ENCODE measurements at places on chromosomes 12 and 14.

DNA sequence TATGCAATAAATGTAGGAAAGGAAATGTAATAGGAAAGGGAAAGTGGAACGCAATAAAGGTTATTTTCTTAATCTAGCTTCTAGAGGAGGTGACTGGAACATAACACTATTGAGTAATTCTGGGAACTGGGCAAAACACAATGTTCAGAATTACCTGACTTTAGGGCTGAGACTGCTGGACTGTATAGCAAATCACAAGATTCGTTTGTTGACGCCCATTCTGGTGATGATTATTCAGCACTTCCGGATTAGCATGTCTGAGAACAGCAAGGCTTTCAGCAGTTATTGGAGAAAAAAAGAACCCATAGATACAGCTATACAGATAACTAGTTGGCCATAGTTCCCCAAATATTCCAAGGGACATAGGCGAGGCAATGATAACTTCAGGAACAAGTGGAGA lies 2.3 kb upstream of the KLRD1 start:
- no peak for DNase-seq

- peak; percentile 59 for DNase-seq
Measured at GRCh38 chr12:85920324-85920947, 46.3 kb downstream of the NTS start.

DNA sequence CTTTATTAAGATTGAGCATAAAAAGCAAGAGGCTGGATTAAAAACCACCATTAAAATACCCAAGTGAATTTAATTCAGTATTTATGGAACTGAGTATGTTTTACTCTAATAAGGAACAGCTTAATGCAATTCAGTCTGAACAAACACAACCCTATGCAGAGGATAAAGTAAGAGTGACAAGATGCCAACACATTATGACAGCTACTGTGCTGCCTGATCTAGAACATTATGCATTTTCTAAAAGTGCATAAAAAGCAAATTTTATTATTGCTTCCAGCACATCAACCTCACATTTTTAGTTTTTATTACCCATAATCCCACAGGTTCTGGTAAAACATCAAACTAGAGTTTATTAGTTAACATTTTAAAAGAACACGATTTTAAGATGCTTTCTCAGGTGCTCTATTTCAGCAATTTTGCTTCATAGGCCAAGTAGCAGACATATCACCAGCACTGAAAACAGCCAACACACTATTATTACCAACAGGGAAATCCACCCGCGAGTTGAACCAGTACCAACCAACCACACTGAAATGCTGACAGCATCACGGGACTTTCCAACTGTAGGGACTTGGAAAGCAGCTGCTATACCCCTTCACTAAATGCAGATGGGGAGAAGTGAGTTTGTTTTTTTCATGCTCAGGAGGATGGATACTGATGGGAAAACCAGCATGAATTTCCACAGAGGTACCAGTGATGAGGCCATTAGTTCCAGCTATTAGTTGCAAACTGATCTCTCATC lies 372.1 kb downstream of the KCNH5 start:
- no peak for DNase-seq

- DNase-seq = no peak
Measured at GRCh38 chr12:74488134-74488533, 49.5 kb upstream of the ATXN7L3B start.

GRCh38 chr12:47744005-47744651 lies 14.6 kb downstream of the RAPGEF3 start:
- DNase-seq = peak; percentile 43

DNA sequence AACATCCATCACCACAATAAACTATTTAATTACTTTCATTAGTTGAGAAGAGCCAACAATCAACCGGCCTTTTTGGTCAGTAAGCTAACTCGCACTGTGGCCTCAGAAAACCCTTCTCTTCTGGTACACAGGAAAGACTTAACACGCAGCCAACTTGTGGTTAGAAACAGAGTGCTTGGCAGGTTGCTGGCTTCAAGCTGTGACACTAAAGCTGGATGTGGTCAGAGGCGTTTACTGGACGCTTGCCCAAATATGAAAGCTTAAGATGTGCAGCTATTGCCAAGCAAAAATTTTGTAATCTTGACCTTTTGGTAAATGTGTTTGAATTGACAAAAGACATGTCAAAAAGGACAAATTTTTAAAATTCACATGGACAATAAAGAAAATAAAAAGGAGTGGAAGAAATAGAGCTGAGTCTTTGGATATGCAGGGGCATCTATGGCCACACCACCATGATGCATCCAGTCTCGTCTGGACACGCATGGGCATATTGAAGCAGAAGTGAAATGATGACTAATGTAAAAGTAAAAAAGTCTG lies 2.6 kb upstream of the KLRK1 start:
- peak; percentile 90 for DNase-seq

- DNase-seq = no peak
Measured at GRCh38 chr14:33674927-33675326, 275.9 kb downstream of the EGLN3 start.

- no peak for DNase-seq
Measured at GRCh38 chr12:69405566-69405865, 46.0 kb downstream of the YEATS4 start.

DNA sequence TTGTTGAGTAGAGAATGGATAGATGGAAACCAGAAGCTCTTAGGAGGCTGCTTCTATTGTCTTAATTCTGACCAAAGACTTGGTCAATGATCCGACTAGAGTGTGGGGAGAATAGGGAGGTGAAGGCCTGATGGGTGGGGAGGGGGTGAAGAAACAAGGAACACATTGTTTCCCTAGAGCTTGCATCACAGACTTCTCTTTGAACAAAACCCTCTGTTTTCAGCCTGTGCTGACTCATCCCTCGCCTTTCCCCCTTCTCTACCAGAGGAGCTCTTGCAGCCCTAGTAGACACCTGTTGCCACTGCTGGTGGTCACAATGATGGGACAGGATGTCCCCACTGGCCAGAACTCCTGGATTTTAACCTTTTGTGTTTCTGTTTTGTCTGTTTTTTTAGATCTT lies 46.8 kb upstream of the CISTR start:
- DNase-seq = no peak

GRCh38 chr12:94689002-94689645 lies 38.8 kb upstream of the TMCC3 start:
- no peak for DNase-seq

- no peak for DNase-seq
Measured at GRCh38 chr14:47826809-47827208, 151.4 kb upstream of the MDGA2 start.

GRCh38 chr12:53887006-53887405 lies 51.6 kb upstream of the HOXC13 start:
- DNase-seq = no peak

- DNase-seq = no peak
Measured at GRCh38 chr12:6438345-6438744, 6.4 kb upstream of the CD27 start.

- DNase-seq = no peak
Measured at GRCh38 chr14:20971705-20972021, 16.4 kb downstream of the RNASE2 start.

GRCh38 chr12:15244341-15244740 lies 23.1 kb upstream of the RERG start:
- DNase-seq = no peak

- DNase-seq = no peak
Measured at GRCh38 chr14:81633496-81633895, 99.8 kb upstream of the SEL1L start.

DNA sequence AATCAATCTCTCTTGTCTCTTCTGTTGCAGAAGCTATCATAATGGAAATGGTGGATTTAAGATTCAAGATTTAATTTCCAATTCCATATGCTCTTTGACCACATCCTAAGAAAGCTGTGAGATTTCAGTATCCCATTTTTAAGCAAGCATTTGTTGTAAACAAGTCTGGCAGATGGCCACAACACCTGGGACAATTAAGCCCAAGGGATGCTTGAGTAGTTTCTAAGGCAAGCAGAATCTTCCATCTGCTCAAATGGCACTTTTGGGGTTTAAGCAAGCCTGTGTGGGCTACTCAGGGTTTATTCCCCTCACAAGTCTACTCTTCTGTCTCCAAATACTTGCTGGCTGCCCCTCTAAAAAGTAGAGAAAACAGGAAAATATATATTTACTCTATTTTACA lies 304.7 kb upstream of the SYT1 start:
- DNase-seq = no peak

DNA sequence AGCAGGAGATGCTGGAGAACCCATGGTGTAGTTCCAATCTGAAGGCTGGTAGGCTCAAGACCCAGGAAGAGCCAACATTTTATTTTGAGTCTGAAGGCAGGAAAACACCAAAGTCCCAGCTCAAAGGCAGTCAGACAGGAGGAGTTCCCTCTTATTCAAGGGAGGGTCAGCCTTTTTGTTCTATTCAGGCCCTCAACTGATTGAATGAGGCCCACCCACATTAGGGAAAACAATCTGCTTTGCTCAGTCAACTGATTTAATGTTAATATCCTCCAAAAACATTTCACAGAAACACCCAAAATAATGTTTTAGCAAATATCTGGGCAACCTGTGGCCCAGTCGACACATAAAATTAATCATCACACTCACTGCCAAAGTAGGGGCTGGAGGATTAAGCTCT lies 130.8 kb downstream of the LMNTD1 start:
- no peak for DNase-seq

GRCh38 chr14:70884595-70885342 lies 22.5 kb upstream of the PCNX1 start:
- DNase-seq = peak; percentile 66

- no peak for DNase-seq
Measured at GRCh38 chr12:95805864-95806671, 15.5 kb upstream of the NTN4 start.

All from hematopoietic multipotent progenitor cell treated with erythropoietin and hydrocortisone succinate and interleukin-3 and kit ligand, for 6 days (in vitro differentiated cells).